Activated gamma-delta T cell treated with Interleukin-2 at 50 U/mL for 16 hours (primary cell): ENCODE measurements at places on chromosomes 6 and 20.

GRCh38 chr20:1861347-1861976 is 33.7 kb upstream of the SIRPA start:
- DNase-seq: no peak

DNA sequence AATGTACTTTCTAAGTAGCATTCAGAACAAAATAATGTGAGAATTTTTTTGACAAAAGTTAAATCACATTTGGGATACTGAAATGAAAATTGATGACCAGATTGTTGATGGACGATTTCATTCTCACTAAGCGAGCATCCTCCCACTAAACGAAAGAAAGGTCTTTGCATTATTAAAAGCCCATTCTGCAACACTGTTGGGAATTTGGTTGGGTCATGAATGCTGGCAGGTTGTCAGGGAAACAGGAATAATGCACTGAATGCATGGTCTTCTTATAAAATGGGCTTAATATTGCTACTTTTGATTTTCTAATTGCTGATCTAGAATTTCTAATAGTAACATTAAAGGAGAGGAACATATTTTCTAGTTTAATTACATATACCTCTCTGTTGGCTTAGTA is 229.8 kb downstream of the NKAIN2 start:
- no peak for DNase-seq

DNA sequence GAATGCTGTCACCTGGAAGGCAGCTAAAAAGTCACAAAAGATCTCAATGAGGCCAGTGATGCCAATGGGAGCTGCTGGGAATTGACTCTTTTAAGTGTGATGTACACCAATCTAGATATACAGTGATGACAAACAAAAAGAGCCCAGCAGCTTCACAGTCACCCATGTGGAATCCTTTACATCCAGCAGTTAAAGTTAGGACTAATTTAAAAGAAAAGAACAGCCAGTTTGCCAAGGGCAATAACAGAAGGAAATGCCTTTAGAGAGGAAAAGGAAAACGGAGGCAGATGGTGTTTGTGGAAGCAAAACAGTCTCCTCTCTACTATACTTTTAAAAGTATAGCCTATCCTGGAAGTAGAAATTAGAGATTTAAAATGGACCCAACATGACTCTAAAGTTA is 873.5 kb downstream of the EPHA7 start:
- no peak for DNase-seq

- DNase-seq: no peak
Observed at GRCh38 chr6:141510803-141511202, 621.9 kb upstream of the GJE1 start.

- DNase-seq: no peak
Observed at GRCh38 chr6:1029141-1029540, 282.8 kb upstream of the FOXQ1 start.

GRCh38 chr6:23269436-23269835 is 700.1 kb downstream of the HDGFL1 start:
- no peak for DNase-seq

GRCh38 chr6:138309695-138310094 is 68.0 kb upstream of the SMIM28 start:
- no peak for DNase-seq

GRCh38 chr6:13296536-13296997 is 31.8 kb downstream of the TBC1D7 start:
- DNase-seq: no peak

DNA sequence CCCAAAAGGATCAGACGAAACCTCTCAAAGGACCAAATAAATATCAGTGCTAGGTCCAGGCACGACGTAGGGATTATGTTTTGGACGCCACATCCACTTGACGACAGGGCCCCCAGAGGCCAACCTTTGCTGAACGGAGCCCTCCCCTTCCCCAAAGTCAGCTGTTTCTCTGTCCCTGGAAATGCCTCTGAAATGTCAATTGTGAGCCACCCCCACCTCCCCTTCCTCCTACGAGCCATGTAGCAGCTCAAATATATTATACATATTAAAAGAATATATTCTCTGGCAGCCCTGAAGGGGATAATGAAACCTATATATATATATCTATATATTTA is 39.6 kb upstream of the BLCAP start:
- DNase-seq: no peak

DNA sequence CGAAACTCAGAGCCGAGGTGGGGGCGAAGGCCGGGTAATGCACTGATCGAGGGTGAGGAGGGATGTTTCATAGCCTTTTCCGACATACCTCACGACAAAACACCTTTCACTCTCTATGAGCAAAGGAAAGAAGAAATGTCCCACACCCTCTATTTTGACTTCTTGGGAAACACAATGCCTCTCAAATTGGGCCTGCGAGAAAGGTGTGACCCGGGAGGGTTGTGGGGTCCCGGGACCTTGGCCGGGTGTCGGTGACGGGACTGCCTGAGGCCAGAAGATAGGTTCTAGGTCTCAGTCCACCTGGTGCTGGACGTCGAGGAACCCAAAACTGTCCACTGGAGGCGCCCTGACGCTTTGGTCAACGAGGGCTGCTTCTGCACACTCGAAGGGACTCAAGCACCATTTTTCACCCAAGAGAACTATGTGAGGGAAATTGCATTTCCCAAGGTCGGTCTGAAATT is 41.1 kb upstream of the OSTM1 start:
- DNase-seq: no peak

DNA sequence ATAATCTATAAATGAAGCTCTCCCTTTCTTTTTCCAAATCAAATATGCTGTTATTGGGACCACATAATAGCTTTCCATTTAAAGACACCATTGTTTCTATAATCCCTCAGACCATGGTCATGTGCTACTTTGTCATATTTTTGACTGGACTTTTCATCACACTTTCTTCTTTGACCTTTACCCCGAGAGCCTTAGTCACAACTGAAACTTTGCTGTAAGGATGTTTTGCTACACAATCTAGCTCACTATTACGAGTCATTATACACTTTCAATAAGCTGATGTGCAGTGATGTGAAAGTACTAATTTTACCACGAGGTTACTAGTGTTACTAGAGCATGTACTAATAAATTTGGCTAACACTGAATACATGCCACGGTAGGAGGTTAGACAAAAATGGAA is 367.2 kb upstream of the RUNX2 start:
- DNase-seq: no peak
